ENCODE measurements at places on chromosomes 16 and 17. TPM values are rescaled to one million over a fixed set of nuclear protein-coding genes. Genes with fewer than 3 reads are reported as not detected.

The YBX2 gene
- polyA plus RNA-seq: 5.3 TPM

The MARVELD3 gene
- 15.5 TPM for polyA plus RNA-seq

The OR4D1 gene
- 0.03 TPM for polyA plus RNA-seq

The BOLA2B gene
- 36.5 TPM for polyA plus RNA-seq

The MMP2 gene
- polyA plus RNA-seq: 296 TPM

The ABCC6 gene
- polyA plus RNA-seq: 26.3 TPM

The CPNE7 gene
- 6.6 TPM for polyA plus RNA-seq

The CMTM1 gene
- polyA plus RNA-seq: 5.5 TPM

The KRTAP3-2 gene
- not detected for polyA plus RNA-seq

The KCNJ2 gene
- 2.4 TPM for polyA plus RNA-seq

The ELMO3 gene
- 6.5 TPM for polyA plus RNA-seq

The CCP110 gene
- polyA plus RNA-seq: 29.9 TPM
